ENCODE measurements at places on chromosomes 12 and 14.

DNA sequence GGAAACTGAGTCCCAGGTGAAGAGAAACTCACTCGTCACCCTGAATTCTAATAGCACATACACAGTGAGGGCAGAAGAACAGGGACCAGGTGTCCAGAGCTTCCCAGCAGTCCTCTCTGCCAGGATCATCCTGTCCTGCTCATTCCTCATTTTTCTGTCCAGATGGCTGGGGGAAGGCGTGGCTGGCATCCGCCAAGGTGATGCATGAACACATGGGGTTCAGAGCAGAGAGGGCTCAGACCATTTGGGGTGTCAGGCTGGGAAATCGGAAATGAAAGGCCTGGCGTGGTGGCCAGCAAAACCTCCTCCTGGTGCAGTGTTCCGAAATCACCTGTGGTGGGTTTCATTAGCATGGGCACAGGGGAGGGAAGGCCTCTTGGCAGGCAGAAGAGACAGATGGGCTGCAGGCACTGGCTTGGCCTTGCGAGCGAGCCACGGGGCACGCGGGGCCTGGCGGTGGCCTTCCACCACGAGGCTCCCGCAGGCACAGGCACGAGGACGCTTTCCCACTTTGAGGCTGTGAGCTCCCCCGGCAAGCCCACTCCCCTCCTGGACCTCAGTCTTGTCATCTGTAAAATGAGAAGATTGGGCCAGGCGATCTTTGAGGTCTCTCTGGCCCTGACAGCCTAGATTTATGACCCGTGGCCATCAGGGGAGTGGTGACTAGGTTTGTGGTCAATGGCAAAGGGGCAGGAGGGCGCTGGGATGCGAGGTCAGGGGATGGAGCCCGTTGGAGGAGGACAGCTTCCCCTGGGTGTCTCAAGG lies 68.5 kb downstream of the TSPAN9 start:
- DNase-seq, result no peak

GRCh38 chr12:14960548-14961465 lies 594 bp downstream of the ARHGDIB start:
- DNase-seq, result peak; percentile 83

GRCh38 chr12:8950702-8951478 lies 1.4 kb upstream of the M6PR start:
- DNase-seq, result peak; percentile 59

- DNase-seq, result no peak
Observed at GRCh38 chr12:106645074-106645421, 62.2 kb downstream of the RFX4 start.

DNA sequence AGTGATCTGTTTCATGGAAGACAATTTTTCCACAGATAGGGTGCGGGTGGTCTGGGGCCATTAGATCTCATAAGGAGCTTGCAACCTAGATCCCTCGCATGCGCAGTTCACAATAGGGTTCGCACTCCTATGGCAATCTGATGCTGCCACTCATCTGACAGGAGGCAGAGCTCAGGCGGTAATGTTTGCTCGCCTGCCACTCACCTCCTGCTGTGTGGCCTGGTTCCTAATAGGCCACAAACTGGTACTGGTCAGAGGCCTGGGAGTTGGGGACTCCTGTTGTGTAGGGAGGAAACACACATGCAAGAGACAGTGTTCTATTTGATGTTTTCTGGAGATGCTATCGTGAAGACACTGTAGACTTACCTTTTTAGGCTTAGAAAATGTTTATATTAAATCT lies 77.0 kb upstream of the FGD4 start:
- no peak for DNase-seq

GRCh38 chr12:74021937-74022336 lies 515.7 kb upstream of the ATXN7L3B start:
- DNase-seq, result no peak

DNA sequence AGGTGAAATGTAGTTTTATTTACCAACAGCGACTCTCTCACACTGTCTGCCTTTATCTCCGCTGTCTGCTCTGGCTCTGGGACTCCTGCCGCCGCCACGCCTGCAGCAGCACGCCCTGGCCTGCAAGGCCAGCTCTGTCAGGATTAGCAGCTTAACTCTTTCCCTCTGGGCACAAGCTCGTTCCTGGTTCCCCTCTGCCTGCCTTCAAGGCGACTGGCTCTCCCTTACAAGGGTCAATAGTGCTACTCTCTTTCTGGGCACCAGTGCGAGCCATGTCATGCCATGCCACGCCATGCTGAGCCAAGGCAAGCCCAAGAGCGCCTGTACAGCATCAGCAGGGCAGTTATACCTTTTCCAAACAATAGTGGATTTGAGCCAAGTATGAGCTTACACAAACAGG lies 3.6 kb upstream of the CLEC2B start:
- DNase-seq, result no peak

- no peak for DNase-seq
Observed at GRCh38 chr14:75320196-75320595, 41.6 kb downstream of the FOS start.

DNA sequence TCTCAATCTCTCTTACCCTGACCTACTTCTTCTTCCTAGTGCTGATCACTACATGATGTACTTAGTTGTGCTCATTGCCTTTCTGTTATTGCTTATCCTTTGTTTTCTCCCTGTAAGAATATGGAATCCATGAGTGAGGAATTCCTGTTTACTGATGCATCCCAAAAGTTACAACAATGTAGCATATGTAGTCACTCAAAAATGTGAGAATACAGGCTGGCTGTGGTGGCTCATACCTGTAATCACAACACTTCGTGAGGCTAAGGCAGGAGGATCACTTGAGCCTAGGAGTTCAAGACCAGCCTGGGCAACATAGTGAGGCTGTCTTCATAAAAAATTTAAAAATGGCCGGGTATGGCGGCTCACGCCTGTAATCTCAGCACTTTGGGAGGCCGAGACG lies 8.0 kb upstream of the WDR20 start:
- no peak for DNase-seq

DNA sequence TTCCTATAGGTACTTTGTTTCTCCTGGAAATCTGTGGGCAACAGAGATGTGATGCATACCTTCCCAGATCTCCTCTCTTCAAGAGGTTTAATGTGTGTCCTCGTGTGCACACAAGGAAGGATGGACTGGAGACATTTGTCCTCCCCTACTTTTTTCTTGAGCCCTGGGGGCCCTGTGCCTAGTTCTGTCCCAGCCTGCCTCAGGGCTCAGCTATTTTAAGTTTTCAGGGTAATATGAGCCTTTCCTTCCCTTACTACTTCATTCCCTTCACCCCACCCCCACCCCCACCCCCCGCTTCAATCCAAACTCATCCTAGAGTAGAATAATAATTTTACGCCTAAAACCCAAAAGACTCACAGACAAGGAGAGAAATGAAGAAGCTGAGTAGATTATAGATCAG lies 446 bp downstream of the STAC3 start:
- DNase-seq, result no peak

DNA sequence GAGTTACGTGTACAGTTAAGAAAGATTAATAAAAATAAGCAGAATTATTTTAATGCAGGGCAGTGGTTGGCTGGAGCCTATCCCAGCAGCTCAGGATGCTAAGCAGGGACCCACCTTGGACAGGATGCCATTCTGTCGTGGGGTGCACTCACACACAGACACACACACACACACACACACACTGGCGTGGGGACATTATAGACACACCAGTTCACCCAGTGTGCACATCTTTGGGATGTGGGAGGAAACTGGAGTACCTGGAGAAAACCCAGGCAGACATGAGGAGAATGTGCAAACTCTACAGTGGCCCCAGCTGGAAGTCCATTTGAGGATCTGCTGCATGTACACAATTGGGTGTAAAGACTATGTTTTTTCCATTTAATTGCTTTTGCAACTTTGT lies 12.8 kb upstream of the IFI27L2 start:
- DNase-seq, result no peak

DNA sequence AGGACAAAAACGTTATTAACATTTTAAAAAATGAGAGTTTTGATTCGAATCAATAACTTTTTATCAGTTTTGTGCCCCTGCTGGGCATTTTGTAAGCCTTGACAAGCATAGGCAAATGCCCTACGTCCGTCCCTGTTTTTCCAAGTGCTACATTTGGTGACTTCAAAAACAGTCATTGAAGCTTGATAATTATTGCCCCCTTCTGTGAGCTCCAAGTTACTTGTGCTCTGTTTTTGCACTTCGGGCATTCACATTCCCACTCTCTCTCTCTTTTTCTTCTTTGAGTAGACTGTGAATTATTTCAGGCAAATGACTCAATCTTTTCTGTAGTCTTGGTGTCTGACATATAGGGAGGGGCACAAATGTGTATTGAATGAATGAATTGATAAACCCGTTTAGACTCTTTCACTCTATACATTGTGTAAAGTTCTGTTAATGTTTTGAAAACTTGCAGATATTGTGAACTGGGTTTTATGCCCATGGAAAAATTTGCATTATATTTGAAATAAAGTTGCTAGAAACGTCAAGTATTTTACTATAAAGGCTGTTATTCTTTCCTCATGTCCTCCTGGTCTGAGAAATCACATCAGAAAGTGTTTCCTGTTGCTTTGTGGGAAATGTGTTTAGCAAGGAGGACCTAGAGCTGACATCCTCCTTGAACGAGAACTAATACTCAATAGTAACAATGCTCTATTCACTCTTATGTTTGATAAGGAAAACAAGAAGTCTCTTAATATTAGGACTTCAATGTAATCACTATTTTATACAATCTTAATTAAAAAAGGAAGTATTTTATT lies 1.4 kb downstream of the APAF1 start:
- DNase-seq, result peak; percentile 7

DNA sequence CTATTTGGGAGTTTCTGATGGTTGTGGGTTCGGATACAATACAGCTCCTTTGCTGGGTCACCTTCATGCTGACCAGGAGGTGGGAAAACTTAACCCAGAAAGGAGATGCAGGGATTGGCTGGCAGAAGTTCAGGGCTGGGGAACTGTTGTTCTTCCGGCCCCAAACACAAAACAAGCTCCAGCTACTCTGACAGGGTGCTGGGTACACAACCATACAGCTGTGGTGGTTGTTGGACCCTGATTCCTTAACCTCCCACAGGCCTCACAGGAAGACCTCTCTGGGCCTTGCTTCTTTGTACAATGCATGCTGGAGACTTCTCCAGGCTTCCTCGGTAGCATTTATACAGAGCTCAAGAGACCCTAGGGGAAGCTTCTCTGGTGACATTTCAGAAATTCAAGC lies 47.6 kb downstream of the CPM start:
- DNase-seq, result no peak

Data from CD4-positive, alpha-beta T cell treated with Interleukin-4 for 4 hours (primary cell).